ENCODE measurements at places on chromosomes 7 and 10. TPM values are rescaled to one million over a fixed set of nuclear protein-coding genes. Genes with fewer than 3 reads are reported as not detected.

C10orf143 gene
- 1.4 TPM for total RNA-seq

WNT8B gene
- not detected for total RNA-seq

PKD2L1 gene
- total RNA-seq = not detected

NACAD gene
- 1.4 TPM for total RNA-seq

SFTPA1 gene
- total RNA-seq = not detected

SLC35G1 gene
- total RNA-seq = 3.2 TPM

SNX10 gene
- total RNA-seq = 5.8 TPM

PPP1R17 gene
- not detected for total RNA-seq

NKX2-3 gene
- total RNA-seq = not detected

CPEB3 gene
- 2.6 TPM for total RNA-seq

ZNF804B gene
- total RNA-seq = not detected

TAS2R3 gene
- total RNA-seq = 3.6 TPM

LEP gene
- 0.59 TPM for total RNA-seq

MDH2 gene
- 53.1 TPM for total RNA-seq

ADGRA1 gene
- 0.10 TPM for total RNA-seq

TRIL gene
- total RNA-seq = 21.8 TPM

ASB13 gene
- total RNA-seq = 6.7 TPM

MALRD1 gene
- 12.8 TPM for total RNA-seq

GPER1 gene
- 1.6 TPM for total RNA-seq

PTF1A gene
- total RNA-seq = not detected
